MM.1S (cell line): ENCODE measurements at places on chromosomes 7 and 10.

DNA sequence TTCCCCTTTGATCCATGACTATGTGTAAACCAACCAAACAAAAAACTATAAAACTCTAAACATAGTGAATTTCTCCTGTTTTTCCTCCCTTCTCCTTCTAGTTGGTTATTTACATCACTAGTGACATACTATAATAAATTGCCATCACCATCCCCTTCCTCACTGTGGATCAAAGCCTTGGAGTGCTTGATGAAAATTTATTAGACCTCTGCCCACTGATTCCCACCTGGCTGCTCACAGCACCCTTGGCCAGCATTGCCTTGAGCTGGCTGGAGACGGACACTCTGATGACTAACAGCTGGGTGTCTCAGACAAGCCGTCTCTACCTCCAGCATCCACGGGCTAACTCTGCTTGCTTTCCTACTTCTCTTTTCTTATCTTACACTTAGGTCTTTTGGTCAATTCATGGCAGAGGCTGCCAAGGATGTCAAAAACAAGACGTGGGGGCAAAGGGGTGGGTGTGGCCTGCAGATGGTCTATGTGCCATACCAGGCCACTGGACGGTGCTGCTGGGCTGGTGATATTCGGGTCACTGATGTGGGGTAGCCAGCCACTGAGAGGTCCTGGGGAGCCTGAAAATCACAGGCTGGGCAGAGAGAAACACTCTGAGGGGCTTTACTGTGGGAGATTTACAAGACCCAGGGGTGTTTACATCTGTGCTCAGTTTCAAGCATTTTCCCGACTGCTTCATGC, 207.8 kb downstream of the TAX1BP1 start:
- DNase-seq = no peak

GRCh38 chr10:28984431-28984830, 304.4 kb upstream of the LYZL1 start:
- no peak for DNase-seq

DNA sequence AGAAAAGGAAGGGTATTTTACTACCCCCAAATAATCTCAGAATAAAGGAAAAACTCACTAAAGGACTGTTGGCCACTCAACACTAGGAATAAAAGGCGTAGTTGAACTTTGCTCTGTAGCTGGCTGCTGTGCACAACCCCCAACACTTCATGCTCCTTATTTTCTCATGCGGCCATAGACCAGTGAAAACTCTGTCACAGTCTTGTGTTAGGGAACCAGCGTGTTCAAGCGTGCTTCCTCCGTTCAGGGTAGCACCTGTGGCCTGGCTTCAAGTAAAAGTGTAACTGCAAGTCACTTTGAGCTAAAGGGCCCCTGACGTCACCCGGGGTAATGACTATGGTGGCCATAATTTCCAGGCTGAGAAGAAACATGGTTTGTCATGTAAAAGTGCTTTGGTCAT, 27.0 kb downstream of the BLNK start:
- DNase-seq = no peak

DNA sequence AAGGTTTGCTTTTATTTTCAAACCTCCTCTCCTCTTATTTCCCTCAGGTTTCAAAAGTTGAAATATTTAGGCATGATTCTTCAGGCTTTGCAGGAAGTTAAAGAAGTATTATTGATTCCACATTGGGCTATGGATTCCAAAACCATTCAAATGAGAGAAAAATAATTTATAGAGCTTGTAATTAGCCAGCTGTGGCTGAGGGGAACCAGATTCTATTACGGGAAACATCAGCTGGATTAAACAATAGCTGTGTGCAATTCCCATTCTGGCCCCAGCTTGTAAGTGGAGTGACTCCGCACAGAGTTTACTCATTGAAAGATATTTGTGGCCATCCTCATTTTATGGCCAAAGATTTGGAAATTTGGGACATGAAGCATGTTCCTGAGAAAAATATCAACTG, 77.0 kb upstream of the PHYHIPL start:
- DNase-seq = no peak

DNA sequence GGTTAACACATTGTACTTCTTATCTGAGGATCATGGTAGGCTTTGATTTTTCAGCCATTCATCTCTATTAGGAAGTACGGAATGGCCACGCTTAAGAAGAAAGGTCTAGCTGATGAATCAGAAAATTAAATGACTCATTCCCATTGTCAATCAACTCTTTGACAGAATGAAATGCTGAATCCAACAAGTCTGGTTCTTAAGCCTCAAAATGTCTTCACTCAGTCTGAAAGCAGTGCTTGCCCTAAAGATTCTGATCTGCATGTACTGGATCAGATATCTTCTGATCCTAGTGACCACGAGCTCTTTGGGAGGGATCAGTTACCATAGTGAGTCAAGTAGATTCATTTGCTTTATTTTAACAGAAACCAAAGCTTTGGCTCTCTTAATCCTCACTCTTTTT, 5.7 kb upstream of the CELF2 start:
- no peak for DNase-seq

- peak; percentile 93 for DNase-seq
Observed at GRCh38 chr7:124059375-124059774, 26.5 kb upstream of the TMEM229A start.

- DNase-seq = peak; percentile 93
Observed at GRCh38 chr7:108415821-108416536, 40.3 kb downstream of the NRCAM start.

DNA sequence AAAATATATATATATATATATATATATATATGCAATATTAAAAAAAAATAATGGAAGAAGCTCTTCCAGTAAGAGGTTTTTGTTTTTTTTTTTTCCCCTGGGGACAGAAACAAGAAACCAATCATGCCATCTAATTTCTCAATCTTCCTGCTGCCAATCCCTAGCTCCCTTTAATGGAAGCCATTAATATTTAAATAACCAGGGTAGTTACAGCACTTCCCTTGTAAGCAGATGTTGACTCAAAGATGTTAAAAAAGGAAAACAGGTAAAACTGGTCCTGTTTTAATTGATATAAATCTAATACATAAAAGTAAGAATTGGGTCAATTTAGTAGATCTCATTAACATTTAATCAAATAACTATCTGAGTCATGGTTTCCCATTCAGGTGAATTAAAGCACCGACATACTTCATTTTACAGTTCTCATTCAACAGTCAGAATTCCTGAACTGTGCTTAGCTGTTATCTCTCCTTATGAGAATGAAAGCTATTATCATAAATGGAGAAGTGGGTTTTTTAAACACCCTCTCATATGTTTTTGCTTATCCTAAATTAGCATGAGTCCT, 22.6 kb downstream of the CPVL start:
- no peak for DNase-seq

DNA sequence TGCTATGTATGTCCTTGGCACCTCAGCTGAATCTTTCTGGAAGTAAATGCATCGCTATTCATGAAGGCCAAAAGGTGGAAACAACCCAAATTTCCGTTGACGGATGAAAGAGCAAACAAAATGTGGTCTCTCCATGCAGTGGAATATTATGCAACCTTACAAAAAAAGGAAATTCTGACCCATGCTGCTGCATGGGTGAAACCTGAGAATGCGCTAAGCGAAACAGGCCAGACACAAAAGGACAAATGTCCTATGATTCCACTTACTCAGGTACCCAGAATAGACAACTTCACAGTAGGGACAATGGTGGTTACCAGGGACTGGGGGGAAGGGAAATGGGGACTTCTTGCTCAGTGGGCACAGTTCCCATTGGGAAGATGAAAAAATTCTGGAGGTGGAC, 158.8 kb downstream of the CAMK1D start:
- no peak for DNase-seq

GRCh38 chr10:70192326-70192968, 22.1 kb upstream of the SAR1A start:
- no peak for DNase-seq

- DNase-seq = no peak
Observed at GRCh38 chr10:33204031-33204430, 130.4 kb downstream of the NRP1 start.

DNA sequence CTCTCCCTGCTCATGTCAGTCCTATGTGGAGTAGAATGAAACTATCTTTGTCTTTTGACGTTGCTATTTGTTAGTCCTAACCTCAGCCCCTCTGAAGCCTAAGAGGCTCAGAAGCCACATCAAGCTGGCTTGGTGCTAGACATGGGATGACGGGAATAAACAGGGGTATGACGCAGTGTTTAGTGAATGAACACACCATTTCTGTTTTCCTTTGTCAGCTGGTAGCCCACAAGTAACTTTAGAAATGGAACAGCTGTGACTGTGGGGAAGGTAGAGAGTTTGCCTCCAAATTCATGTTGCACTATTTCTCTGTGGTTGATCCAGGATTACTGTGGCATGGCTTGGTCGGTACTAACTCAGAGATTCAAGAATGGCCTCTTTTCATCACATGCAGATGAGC, 31.3 kb downstream of the COX15 start:
- no peak for DNase-seq

DNA sequence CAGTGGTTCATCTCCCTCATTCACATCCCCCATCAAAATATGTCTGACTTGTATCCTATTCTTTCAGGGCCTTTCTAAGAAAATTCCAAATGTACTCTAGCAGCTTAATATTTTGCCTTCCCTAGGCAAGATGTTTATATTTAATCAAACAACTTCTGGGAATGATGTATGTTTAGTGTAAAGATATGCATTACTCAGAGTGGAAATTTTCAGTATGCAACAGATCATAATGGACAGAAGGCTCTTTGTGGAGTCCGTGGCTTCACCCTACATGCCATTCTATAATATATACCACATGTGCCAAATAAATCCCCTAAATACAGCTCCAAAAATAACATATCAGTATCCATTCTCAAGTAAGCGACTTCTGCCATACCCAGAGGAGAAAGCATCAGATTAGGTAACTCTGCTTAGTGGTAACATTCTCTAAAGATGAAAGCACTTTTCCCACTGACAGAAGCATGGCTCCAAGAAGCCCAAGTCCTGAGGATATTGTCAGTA, 316.6 kb downstream of the KCNMA1 start:
- DNase-seq = no peak

DNA sequence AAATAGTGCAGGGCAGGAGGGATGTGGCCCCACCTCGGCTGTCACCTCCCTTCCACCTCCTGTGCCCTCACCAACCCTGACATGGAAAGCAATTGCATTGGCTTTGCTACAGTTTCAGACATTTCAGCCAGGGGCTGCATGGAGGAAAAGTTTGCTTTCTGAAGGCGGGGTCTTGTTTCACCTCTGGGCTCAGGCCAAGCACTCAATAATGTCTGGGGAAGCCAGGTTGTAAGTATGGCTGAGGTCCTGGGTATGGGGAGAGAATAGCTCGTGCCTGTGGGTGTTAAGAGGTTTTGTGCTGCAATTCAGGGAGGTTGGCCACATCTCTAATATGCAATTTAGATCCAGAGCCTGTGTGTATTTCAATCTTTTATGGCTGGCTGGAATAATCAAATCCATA, 238.4 kb upstream of the MKI67 start:
- DNase-seq = no peak
